ENCODE measurements at places on chromosomes 12 and 14.
A peak's percentile ranks its signal among the peaks of the same experiment; 100 is the strongest.

DNA sequence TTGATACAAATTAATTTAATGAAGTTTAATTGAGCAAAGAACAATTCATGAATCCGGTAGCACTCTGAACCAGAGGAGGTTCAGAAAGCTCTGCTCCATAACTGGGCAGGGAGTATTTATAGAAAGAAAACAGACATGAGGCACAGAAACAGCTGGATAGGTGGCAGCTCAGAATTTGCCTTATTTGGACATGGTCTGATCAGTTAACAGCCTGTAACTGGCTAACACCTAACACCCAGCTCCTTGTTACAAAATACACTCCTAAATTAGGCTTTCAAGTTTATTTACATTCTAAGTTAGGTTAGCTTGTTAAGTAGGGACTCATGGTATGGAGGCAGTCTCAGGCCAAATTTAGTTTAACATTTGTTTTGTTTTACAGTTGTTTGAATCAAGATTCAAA, 67.8 kb upstream of the TMCC3 start:
- no peak for DNase-seq

DNA sequence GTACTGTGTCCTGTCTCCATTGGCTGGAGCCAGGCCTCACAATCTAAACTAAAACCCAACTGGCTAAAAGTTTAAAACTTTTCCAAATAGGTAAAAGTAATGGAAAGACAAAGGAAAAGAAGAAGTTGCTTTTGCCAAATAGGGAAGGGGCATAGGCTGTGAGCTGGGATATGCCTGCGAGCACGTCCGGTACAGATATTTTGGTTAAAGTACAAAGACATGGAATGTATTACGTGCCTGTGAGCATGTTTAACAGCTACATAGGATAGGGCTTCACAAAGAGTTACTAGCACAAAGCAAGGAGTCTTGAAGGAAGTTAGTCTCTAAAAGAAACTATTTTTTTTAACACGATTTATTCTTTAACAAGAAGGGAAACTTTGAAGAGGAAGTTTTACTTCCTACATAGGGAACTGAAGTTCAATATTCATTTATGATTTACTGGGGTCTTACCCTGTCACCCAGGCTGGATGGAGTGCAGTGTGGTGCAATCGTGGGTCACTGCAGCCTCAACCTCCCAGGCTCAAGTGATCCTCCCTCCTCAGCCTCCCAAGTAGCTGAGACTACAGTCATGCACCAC, 41.9 kb upstream of the INF2 start:
- no peak for DNase-seq

DNA sequence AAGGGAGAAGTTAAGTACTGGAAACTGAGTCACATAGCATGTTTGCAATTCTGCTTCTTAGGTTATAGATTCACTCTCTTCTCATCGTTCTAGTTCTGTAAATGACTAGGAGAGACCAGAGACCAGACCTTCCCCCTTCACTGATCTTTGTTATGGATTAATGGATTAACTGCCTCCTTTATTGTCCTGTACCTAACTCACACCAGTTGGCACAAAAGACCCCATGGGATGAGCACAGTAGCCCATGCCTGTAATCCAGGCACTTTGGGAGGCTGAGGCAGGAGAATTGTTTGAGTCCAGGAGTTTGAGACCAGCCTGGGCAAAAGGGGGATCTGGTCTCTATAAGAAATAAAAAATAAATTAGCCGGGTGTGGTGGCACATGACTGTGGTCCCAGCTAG, 20.8 kb downstream of the BCAT1 start:
- DNase-seq: no peak

DNA sequence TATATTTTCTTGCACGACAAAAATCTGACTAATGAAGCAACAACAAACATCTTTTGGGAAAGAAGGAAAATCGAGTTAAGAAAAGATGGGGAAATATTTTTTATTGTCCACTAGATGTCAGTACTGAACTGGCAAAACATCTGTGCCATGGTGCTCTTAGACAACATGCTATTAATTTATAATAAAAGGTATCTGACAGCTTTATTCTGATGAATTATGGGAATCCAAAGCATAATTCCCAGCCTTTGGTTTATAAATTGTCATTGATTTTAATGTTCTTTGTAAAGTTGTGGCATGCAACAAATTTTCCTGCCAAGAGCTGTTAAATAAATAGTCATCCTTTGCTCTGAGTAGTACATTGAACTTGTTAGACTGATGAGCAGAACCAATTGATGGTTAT, 231.2 kb downstream of the ETNK1 start:
- DNase-seq: peak; percentile 31

- DNase-seq: no peak
Measured at GRCh38 chr12:121905746-121906145, 12.6 kb upstream of the CFAP251 start.

GRCh38 chr12:27824126-27824842, 44.2 kb upstream of the MANSC4 start:
- no peak for DNase-seq

GRCh38 chr14:53608369-53608768, 348.3 kb downstream of the BMP4 start:
- DNase-seq: peak; percentile 7

GRCh38 chr12:82638324-82638723, 48.4 kb upstream of the TMTC2 start:
- no peak for DNase-seq

GRCh38 chr12:30797689-30798088, 42.9 kb upstream of the CAPRIN2 start:
- no peak for DNase-seq

DNA sequence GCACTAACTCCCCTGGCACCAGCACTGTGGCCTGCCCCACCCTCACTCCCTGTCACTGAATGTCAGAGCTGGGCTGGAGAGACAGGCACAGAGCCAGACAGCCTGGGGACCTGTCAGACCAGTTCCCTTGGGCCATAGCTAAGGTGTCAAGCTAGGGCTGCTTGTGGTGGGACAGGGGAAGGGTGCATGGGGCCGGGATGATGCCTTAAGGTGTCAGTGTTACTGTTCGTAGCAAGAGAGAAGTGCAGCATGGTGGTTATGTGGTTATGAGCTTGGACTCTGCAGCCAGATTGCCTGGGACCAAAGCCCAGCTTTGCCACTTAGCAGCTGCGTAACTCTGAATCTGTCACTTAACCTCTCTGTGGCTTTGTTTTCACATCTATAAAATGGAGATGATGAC, 3.8 kb downstream of the RAPGEF3 start:
- no peak for DNase-seq

- DNase-seq: no peak
Measured at GRCh38 chr14:80164991-80165721, 46.1 kb downstream of the DIO2 start.

- DNase-seq: peak; percentile 22
Measured at GRCh38 chr12:26077915-26078702, 46.7 kb downstream of the BHLHE41 start.

DNA sequence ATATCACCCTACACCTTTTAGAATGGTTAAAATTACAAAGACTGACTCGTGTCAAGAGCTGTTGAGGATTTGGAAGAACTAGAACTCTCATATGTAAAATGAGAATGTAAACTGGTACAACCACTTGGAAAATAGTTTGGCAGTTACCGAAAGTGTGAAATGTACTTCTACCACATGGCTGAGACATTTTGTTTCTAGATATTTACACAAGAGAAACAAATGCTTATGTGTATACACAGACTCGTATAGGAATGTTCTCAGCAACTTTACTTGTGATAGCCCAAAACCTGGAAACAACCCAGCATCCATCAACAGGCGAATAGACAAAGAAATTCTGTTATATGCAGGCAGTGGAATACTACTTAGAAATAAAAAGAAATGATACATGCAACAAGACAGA, 103.0 kb downstream of the BRMS1L start:
- no peak for DNase-seq

- DNase-seq: no peak
Measured at GRCh38 chr14:38310420-38310995, 54.6 kb upstream of the CLEC14A start.

GRCh38 chr12:58648176-58648575, 272.1 kb downstream of the LRIG3 start:
- no peak for DNase-seq

DNA sequence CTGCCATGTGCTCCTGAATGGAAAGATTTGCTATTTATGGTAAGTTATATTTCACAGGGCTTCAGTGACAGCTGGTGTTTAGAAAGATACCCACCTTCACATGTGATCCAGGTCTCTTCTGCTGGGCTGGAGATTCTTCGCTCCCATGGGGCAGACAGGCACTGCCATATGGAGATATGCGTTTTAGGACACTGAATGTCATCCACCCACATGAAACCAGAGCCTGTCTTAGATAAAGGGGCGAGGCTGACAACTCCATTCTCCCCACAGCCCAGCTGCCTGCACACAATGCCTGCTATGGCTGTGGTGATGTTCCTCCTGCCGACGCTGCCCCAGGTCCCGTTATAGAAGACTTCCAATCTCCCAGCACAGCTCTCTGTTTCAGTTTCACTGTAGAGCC, 69.4 kb downstream of the ACSM4 start:
- DNase-seq: no peak

GRCh38 chr12:53192531-53193021, 11.9 kb upstream of the CSAD start:
- DNase-seq: no peak

GRCh38 chr12:27782481-27782880, 2.4 kb upstream of the MANSC4 start:
- no peak for DNase-seq

GRCh38 chr14:29650554-29651269, 276.9 kb downstream of the PRKD1 start:
- DNase-seq: no peak

GRCh38 chr12:81170072-81170471, 92.2 kb downstream of the ACSS3 start:
- no peak for DNase-seq

DNA sequence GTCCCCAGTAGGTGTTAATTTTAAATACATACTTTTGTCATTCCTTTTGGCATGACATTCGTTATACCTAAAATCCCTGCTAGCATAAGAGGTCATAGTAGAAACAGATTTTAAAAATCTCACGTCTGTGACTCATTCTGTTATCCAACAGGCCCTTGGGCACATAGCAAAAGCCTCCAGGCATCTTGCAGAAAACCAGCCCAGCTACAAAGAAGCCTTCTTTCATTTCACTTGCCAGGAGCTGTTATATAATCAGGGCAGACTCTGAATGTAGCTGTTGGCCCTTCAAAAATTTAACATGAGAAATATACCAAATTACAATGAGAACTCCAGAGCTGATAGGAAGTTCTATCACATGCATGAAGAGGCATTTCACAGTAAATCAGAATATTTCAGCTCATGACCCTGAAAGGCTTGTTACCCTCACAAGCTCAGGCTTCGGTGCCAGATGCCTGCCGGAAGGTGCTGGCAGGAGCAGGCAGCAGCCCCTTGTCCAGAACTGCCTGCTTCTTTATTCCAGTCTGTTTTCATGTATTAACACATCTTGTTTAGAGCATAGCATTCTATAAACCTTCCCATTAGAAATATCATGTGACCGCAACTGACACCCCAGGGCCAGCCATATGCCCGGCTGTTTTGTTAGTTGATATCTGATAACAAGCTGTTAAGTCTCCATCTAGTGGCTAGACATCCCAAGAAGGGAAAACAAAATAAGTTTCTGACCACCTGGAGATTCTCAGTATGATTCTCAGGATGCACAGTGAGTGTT, 17.8 kb downstream of the E2F7 start:
- peak; percentile 38 for DNase-seq

- DNase-seq: no peak
Measured at GRCh38 chr12:111349101-111349747, 19.7 kb downstream of the PHETA1 start.

GRCh38 chr12:107400686-107401447, 284.7 kb upstream of the PWP1 start:
- DNase-seq: peak; percentile 45

GRCh38 chr12:121839993-121840761, 18.5 kb downstream of the HPD start:
- no peak for DNase-seq

- no peak for DNase-seq
Measured at GRCh38 chr14:76307786-76308780, 67.9 kb upstream of the ESRRB start.

DNA sequence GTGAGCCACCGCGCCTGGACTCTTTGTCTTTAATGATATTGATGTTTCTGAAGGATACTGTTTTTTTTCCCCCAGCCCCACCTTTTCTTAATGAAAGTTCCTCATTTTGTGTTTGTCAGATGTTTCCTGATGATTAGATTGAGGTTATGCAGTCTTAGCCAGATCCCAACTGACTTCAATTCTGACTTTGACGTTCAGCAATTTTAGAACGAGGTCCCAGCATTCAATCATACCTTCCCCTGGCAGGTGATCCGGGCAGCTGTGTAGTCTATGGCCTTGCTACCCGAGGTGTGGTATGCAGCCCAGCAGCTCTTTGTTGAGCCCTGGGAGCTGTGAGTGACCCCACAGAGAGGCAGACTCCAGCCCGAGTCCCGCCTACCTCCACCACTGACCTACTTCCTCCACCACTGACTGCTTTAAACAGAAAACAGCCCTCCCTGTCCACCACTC, 82.7 kb downstream of the LGMN start:
- no peak for DNase-seq

DNA sequence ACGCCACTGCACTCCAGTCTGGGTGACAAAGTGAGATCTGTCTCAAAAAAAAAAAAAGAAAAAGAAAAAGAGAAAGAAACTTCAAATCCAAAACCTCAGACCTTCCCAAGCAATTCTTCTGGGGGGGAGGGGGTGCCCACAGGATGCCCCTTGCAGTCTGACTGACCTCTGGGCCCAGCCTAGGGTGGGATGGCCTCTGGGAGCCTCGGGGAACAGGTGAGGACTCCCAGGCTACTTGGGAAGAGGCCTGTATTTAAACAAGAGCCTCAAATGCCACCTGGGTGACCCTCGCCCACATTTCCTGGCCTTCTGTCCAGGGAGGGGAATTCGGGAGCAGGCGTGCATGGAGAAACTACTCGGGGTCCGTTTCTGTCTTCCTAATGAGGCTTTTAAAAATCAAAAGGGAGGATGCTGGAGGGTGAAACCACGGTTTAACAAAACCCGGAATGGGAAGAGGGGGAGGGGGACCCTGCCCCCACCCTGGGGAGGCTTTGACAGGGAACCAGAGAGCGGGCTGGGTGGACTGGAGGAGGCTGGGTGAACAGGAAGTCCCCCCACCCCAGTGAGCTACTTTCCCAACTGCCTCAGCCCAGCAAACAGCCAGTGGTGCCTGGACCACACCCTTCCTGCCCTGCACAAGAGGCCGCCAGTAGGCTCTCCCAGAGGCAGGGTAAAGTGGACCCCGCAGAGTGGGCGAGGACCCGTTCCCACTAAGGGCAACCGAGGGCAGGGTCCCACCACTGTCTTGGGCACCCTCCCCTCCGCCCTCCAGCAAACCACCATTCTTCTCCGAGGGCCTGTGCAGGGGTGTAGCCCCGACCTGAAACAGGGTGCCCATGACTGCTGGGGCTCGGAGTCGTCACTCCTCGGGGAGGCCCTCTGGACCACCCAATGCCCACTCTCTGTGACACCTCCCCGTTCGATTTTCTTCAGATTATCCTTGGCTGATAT, 1.5 kb upstream of the FBRSL1 start:
- DNase-seq: no peak

- DNase-seq: peak; percentile 82
Measured at GRCh38 chr12:109518820-109519665, 41.6 kb downstream of the UBE3B start.
